NCI-H774 (cell line): ENCODE measurements at places on chromosomes 11 and 22.

DNA sequence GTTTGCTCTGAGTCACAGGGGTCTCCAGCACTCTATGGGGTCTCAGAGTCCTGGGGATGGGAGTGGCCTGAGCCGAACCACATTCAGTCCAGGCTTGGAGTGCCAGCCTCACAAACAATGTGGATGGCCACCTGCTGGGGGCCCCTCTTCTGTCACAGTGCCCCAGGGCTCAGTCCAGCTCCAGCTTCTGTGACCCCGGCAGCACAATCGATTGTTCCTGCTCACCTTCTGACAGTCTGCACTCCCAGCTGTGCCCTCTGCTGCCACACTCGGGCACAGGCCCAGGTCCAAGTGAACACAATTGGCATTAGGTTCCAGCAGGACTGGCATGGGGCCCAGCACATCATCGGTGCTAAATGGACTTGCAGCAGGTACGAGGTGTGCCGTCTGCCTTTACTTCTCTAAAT is 84.8 kb downstream of the TP53I11 start:
- no peak for DNase-seq

GRCh38 chr22:28710107-28710506 is 30.5 kb upstream of the TTC28 start:
- no peak for DNase-seq

GRCh38 chr22:22156716-22157347 is 87.8 kb upstream of the VPREB1 start:
- peak; percentile 48 for DNase-seq

DNA sequence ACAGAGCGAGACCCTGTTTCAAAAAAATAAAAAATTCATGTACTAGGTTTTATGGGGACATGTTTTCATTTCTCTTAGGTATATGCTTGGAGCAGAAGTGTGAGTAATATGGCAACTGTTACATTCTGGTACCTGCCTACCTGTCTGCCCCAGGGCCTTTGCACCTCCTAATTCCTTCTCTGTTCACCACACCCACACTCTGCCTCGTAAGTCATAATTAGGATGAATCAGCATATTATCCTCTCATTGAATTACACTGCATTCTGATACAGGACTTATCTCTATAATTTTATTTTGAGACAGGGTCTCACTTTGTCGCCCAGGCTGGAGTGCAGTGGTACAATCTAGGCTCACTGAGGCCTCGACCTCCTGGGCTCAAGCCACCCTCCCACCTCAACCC is 3.1 kb upstream of the RAPSN start:
- no peak for DNase-seq

- no peak for DNase-seq
Measured at GRCh38 chr11:86099874-86100273, 31.0 kb upstream of the PICALM start.

DNA sequence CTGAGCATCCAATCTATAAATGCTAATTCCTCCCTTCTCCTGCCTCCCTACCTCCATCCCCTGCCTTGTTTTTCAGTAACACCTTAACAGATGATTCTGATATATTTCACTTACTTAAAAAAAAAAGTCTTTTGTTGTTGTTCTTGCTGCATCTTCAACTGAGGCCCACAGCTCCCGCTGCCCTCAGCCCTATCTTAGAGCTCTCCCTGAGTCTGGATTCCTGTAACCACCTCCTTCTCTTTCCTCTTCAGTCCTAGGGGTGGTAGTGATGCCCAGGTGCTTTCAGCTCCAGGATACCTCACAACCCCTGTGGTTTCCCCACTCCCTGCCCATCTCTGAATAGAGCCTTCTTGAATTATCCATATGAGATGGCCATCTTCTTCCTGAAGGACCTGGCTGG is 3.7 kb upstream of the KCNE3 start:
- no peak for DNase-seq

- DNase-seq, result no peak
Measured at GRCh38 chr11:11668781-11669180, 47.0 kb upstream of the GALNT18 start.

- no peak for DNase-seq
Measured at GRCh38 chr11:60844870-60845221, 2.9 kb downstream of the CCDC86 start.

GRCh38 chr11:35781861-35782470 is 119.4 kb downstream of the TRIM44 start:
- DNase-seq, result no peak

DNA sequence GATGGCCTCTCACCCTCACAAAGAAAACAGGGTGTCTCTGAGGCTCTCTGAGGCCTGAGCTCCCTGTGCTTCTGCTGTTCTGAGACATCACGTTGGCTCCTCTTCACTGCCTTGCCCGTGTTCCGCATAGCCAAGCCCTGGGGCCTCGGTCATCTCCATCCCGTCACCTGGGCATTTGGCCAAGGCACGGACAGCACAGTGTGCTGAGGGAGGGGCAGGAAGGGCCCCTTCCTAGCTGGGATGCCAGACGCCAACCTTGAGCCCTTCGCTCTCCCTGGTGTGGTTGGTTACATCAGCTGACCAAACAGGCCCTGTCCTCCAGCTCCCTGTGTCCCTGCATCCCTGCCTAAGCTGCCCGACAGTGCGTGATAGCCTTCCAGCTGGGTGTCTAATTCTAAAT is 25.9 kb downstream of the MOV10L1 start:
- DNase-seq, result peak; percentile 70

DNA sequence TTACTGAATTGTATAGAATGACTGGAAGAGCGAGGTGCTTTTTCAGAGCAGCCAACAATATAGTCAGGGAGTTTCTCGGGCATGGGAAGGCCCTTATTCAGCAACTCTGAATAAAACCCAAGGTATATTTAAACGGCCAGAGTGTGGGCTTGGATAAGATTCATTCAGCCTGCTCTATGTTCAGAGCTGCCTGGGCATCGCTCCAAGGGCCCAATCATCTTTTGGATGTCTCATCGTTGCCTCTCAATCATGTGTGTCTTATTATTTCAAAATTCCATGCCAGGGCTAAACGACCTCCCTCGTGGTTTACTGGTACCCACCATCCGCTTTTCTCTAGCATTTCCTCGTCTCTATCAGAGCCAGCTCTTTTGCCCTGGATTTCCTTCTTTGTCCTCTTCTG is 19.5 kb upstream of the NTM start:
- DNase-seq, result no peak

GRCh38 chr11:21295508-21295907 is 626.1 kb downstream of the NELL1 start:
- no peak for DNase-seq

DNA sequence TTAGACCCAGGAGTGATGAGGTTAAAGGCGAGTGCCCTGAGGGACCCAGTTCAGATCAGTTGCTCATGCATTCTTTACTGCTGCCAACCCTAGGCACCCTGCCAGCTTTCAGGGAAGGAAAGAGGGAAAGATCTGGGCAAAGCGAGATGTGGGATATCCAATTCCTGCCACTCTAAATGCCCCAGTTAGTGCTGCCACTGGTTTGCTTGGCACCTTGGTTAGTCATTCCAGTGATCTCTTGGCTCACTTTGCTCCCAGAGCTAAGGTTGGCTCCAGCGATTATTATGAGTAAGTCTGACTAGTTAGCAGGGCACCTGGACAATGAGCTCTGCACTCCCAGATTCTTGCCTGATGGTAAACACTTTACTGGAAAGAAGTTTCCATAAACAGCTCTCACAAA is 85.0 kb downstream of the INSC start:
- DNase-seq, result no peak

DNA sequence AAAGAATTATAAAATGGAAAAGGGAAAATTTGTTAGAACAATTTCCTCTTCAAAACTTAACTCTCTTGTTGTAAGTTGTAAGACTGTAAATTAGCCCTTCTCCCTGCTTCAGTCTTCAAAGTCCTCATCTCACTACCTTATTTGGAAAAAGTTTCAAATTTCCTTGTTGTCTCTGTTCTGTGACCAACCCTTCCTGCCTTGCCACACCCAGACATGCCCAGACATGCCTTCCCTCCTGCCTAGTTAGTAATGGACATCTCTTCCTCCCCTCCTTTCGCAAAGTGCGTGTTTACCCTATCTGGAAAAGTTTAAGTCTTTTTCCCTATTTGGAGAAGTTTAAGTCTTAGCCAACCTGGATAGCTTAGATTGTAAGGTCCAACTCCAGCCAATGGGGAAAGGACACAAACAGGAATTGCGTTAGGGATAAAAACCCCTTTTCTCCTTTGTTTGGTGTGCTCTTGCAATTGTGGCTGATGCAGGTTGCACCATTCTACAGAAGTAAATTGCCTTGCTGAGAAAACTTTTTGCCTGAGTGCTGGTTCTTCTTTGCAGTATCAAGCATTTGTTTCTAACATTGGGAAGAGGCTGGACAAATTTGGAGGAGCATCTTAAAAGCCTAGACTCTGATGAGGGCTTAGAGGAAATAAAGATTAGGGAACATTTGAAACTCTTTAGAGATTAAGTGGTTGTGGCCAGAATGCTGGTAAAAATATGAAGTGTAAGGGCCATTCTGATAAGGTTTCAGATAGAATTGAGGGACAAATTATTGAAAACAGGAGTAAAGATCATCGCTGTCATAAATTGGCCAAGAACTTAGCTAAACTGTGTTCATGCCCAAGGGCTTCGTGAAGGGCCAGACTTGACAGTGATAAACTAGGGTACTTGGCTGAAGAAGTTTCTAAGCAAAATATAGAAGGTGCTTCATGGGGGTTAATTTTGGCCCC is 15.4 kb downstream of the OR52K2 start:
- no peak for DNase-seq

- DNase-seq, result no peak
Measured at GRCh38 chr22:26615149-26615548, 2.7 kb downstream of the CRYBB1 start.

GRCh38 chr11:71997594-71997993 is 1.1 kb upstream of the IL18BP start:
- no peak for DNase-seq

DNA sequence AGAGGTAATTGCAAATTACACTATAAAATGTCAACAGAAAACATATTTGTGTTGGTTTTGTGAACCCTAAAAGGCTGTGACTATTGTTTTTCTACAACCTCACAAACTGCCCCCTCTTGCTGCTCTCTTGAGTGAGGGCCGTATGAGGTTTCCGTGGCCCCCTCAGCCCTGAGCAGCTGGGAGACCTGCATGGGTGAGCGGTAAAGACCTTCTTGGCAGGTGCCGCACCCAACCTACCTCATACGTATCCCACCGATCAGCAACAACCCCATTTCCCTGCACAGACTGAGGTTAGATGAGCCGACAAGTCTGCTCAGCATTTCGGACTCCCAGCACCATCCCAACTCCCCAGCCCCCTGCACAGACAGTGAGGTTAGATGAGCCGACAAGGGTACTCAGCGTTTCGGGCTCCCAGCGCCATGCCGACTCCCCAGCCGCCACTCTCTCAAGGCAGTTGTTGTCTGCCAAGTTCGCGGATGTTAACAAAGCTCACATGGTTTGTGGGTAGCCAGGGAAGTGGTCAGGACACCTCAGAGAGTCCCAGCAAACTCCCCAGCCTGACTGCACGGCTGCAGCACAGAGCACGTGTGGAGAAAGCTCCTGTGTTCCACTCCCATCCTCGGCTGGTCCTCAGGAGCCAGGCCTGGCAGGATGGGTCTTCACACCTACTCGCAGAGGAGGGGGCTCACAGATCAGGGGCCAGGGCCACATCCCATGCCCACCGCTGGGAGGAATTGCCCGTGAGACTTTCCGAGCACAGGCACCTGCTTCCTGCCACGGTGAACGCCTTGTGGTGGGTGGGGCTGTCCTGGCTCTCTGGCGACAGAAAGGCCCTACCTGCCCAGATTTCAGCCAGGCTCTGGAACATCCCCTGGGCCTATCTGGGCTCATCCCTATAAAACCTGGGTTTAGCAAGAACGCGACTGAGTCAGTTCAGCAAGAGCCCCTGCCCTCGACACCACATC is 502.9 kb downstream of the BRD1 start:
- DNase-seq, result no peak
